ENCODE measurements at places on chromosomes 16 and 17.

GRCh38 chr17:77145224-77145611 is 4.4 kb downstream of the SEC14L1 start:
- no peak for DNase-seq

DNA sequence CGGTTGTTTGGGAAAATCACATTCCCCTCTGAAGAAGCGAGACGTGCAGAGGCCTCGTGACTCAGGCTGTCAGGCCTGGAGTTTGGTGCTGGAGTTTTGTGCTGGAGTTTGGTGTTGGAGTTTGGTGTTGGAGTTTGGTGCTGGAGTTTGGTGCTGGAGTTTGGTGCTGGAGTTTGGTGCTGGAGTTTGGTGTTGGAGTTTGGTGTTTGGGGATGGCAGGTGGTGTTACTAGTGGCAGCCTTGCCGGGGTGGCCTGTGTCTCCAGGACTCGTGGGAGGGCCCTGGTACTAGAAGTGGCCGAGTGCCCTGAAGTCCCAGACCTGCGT is 12.6 kb downstream of the TBC1D24 start:
- no peak for DNase-seq

GRCh38 chr16:4328046-4328781 is 12.3 kb downstream of the GLIS2 start:
- DNase-seq, result peak; percentile 82

DNA sequence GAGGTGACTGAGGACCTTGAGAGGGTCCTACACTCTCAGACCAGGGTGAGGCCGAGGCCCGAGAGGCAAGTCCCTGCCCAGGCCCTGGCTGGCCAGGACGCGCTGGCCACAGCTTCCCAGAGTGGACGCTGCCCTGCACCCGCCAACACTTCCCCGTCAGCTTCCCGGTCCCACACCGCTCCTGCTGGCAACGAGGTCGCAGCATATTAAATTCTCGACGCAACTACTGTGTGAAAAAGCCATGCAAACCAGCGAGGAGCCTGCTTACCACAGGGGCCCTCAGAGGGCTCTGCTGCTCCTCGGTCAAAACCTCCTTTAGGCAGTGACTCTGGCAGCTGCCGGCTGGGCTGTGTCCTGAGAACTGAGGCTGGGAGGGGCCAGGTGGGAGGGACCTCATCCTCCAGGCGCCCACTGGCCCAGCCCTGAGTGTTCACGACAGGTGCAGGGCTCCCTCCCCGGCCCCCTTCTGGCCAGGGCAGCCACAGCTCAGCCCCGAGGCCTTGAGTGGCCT is 2.1 kb upstream of the TEX19 start:
- no peak for DNase-seq

- DNase-seq, result no peak
Measured at GRCh38 chr16:47047524-47048203, 74.2 kb upstream of the DNAJA2 start.

DNA sequence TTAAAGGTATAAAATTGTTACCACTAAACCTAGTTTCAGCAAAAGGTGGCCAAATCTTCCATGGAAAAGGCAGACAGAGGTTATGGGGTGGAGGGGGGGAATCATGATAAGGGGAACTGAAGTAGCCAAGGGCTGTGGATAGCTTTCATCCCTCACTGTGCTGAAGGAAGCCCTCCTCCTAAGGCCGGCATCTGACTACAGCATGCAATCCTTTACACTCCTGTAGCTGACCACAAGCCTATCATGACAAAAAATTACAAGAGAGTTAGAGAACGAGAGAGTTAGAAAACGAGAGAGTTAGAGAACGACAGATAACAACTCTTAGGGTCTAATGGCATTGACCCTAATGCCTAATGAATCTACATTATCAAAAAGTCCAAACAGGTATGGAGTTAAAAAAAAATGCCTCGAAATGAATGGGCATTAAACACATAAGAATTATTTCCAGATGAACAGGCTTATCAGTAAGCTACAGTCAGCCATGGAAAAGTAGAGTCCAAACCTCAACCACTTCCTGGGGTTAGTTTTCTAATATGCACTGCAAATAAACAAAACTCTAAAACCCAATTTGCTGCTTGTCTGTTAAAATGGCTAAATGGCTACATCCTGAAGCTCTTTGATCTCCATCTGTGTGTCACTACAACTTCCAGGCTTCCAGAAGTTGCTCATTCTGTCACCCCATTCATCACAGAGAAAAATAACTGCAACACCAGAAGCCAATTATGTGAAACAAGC is 29.7 kb downstream of the DUSP14 start:
- DNase-seq, result no peak

- no peak for DNase-seq
Measured at GRCh38 chr16:72085002-72085401, 8.4 kb downstream of the TXNL4B start.

- peak; percentile 59 for DNase-seq
Measured at GRCh38 chr16:46884513-46885293, 541 bp downstream of the GPT2 start.

DNA sequence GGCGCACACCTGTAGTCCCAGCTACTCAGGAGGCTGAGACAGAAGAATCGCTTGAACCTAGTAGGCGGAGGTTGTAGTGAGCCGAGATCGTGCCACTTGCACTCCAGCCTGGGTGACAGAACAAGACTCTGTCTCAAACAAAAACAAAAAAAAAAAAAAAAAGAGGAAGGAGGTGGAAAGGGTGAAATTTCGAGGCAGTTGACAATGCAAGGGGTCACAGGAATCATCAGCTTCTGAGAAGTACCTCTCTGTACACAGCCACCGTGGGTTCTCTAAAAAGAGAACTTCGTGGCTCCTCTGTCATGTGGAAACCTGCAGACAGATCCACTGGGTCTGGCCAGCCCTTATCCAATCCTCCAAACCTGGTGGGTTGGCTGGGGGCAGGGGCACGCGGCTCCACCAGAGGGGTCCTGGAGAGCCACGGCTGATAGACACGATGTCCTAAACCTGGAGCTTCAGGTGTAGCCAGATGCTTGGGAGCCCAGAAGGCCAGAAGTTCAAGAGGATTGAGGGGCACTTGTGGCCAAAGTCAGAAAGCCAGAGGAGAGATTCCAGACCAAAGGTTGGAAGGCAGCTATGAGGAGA is 540 bp upstream of the CD300LF start:
- no peak for DNase-seq

DNA sequence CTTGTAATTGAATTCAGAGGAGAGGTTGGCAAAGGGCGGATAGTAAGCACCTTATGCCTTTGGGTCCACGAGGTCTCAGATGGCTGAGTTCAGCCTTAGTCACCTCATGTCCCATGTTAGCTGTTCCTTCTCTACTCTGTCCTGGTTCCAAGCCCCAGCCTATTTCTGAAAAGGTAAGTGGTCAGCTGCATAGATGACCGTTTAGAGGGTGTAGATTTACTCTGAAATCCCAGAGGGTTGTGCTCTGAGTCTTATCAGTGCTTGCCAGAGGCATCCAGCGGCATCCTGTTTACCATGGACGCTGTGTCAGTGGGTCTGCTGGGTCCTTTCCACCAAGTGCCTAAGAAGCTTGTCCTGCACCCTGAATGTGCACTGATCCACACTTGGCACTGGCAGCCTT is 1.9 kb downstream of the ZNF778 start:
- DNase-seq, result no peak

GRCh38 chr17:18228176-18228682 is 2.8 kb downstream of the LLGL1 start:
- no peak for DNase-seq

DNA sequence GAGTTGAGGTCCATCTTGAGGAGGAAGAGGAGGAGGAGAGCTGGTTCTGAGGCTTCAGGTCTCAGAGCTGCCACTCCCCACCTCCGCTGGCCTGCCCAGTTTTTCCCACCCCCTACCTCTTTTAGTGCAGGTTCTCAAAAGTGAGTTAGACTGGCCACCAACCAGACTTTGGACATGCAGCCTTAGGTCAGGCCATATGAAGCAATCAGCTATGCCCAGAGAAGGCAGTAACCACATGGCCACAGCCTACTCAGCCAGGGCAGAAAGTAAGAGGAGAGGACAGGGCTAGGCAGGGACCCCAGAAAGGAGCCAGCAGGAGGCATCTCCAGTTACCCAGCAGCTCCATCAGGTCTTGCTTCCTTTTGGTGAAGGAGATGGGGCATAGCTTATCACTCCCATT is 9.0 kb downstream of the MYO15A start:
- no peak for DNase-seq

DNA sequence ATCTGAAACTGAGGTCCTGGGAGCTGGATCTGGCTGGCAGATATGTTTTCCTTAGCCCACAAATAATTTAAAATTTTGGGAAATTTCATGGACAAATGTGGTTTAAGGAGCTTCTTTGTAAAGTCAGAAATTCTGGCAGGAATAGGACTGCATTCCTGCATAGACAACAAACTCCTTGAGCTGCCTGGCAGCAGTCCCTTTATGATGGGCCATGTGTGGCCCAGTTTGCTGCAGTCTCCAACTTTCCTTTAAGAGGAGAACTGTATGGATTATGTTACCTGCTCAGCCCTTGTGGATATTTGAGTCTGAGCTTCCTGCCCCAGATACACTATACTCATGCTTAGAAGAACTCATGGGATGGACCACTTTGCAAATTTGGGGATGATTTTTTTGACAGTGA is 48.5 kb upstream of the HS3ST2 start:
- DNase-seq, result no peak

- no peak for DNase-seq
Measured at GRCh38 chr16:88531931-88532433, 38.2 kb upstream of the ZC3H18 start.

DNA sequence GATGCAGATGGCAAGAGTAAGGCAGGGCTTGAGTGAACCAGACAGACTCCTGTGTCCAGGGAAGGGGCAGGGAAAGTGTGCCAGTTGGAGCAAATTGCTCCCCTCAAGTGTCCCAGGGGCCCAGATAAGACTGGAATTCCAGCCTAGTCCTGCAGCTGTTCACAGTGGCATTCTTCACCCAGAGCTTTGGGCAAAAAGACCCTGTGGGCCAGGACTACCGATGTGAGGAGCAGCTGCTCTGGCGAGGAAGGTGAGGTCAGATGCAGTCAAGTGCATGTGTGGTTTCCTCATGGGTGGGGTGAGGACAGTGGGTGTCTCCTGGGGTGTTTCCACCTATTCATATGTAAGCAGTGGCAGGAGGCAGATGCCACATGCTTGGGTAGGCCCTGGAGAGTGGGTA is 14.3 kb downstream of the NEUROD2 start:
- no peak for DNase-seq

DNA sequence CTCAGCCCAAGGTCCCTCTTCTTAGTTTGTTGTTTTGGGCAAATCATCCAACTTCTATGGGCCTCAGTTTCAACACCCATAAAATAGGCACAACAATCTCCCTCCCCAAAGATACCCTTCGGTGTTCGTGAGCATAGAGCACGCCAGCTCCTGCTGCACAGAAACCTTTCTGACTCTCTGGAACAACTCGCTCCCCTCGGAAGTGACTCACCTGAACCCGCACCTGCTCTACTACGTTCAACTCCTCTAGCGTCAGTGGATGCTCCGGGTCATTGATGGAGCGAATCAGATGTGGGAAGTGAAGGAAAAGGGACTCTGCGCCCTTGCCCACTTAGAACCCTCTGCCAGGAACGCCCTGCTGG is 445 bp downstream of the CIAO2B start:
- no peak for DNase-seq

GRCh38 chr17:10513299-10514067 is 4.9 kb downstream of the MYH1 start:
- DNase-seq, result no peak

- no peak for DNase-seq
Measured at GRCh38 chr16:73020409-73020884, 27.5 kb downstream of the ZFHX3 start.

- no peak for DNase-seq
Measured at GRCh38 chr16:73875996-73876690, 420.5 kb upstream of the PSMD7 start.

GRCh38 chr17:73872816-73873215 is 228.6 kb upstream of the SDK2 start:
- DNase-seq, result no peak

DNA sequence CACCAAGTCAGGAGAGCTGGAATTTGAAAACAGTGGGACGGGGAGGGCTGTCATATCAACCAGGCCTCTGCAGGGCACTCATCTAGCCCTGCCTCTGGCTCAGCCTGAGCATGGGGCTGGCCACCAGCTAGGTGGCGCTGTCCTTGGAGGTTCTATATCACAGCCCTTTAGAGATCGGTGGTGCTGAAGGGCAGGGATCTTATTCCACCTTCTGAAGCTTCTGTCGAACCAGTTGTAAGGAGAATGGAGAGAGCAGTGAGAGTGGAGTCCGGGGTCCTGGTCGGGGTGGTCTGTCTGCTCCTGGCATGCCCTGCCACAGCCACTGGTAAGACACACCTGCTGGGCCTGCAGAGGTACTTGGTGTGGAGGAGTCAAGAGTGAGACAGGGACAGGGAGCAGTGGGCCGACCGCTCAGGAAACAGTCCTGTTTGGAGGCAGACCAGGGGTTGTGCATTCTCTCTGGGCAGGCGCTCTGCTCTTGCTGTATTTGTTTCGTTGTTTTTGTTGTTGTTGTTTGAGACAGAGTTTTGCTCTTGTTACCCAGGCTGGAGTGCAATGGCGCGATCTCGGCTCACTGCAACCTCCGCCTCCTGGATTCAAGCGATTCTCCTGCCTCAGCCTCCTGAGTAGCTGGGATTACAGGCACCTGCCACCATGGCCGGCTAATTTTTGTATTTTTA is at the start of gene CES3:
CES3 (plus strand) TSS at position 202 of the 680 bp plus-strand sequence; CDS start at position 244, 42 bp downstream.
- DNase-seq, result peak; percentile 94

- DNase-seq, result no peak
Measured at GRCh38 chr16:85562093-85562786, 50.9 kb upstream of the GSE1 start.

GRCh38 chr17:65191811-65192740 is 54.9 kb downstream of the RGS9 start:
- DNase-seq, result no peak

- peak; percentile 91 for DNase-seq
Measured at GRCh38 chr17:49227436-49228261, 2.9 kb downstream of the PHOSPHO1 start.

DNA sequence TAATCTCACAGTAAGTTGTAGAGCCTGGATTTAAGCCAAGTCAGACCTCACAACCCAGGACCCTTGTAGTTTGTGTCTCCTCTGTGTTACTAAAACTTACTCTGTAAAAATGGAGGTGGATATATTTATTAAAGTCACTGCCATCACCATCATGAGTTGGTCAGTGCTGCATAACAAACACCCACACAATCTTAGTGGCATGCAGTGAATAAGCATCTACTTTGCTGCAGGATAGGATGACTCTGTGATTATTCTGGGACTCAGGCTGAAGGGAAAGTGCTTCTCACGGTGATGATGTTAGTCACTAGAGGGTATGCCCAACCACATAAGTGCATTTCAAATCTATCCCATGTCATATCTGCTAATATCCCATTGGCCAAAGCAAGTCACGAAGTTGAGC is 398.7 kb downstream of the XYLT1 start:
- DNase-seq, result no peak

DNA sequence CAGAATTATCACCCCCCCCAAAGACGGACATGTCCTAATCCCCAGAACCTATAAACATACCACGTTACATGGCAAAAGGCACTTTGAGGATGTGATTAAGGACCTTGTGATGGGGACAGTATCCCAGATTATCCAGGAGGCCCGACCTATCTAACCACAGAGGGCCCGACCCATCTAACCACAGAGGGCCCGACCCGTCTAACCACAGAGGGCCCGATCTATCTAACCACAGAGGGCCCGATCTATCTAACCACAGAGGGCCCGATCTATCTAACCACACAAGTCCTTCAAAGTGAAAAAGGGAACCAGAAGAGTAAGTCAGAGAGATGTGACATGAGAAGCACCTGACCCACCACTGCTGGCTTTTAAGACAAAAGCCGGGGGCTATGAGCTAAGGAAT is 56.8 kb downstream of the ANKFY1 start:
- DNase-seq, result no peak

- DNase-seq, result no peak
Measured at GRCh38 chr16:2767891-2768290, 9.2 kb downstream of the ELOB start.

Measured in Karpas-422 (cell line).